ENCODE measurements at places on chromosomes 12 and 14. TPM values are rescaled to one million over a fixed set of nuclear protein-coding genes. Genes with fewer than 3 reads are reported as not detected.

- DNase-seq: no peak
Measured at GRCh38 chr12:32477714-32478113, 78.4 kb downstream of the FGD4 start.

GRCh38 chr12:28872654-28873268 is 276.3 kb upstream of the FAR2 start:
- no peak for DNase-seq

GRCh38 chr14:69428289-69428998 is 30.0 kb downstream of the SLC39A9 start:
- no peak for DNase-seq

- no peak for DNase-seq
Measured at GRCh38 chr14:33916663-33917565, 34.0 kb downstream of the EGLN3 start.

INHBC gene
- total RNA-seq: not detected

ARHGAP9 gene
- total RNA-seq: 28.7 TPM

CCDC60 gene
- total RNA-seq: not detected

PACS2 gene
- total RNA-seq: 64.8 TPM

AGAP2 gene
- 1.5 TPM for total RNA-seq

GRCh38 chr12:131620520-131620919 is 90.4 kb upstream of the SFSWAP start:
- no peak for DNase-seq

- DNase-seq: no peak
Measured at GRCh38 chr12:54053003-54053750, 458 bp upstream of the HOXC4 start.

DNA sequence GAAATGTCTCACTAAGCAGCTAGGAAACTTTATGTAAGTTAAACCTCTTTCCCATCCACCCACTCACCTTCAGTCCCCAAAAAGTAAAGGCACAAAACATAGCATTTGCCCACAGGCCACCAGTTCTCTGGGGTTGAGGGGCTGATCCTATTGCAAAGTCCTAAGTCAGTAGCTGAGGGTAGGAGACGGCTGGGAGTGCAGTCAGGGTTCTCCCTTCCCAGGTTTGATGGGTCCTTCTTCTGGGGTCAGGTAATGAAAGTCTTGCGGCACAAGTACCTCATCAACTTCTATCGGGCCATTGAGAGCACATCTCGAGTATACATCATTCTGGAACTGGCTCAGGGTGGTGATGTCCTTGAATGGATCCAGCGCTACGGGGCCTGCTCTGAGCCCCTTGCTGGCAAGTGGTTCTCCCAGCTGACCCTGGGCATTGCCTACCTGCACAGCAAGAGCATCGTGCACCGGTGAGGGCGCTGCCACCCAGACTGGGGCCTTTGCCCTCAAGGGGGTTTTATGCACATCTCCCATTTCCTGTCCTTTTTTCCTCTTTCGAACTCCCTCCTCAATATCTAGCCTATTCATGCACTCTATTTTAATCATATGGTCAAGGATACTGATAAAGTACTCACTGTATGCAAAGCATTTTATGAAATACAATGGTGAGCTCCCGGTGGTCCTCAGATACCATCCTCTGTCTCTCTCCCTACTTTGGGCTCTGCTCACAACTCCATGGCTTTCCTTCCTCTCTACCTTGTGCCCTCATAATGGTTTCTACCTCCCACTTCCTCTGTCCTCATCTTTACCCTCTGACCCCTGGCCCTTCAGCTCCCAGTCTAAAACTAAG is 986 bp downstream of the TSSK4 start:
- DNase-seq: no peak

- DNase-seq: no peak
Measured at GRCh38 chr12:87679251-87679650, 349.9 kb downstream of the C12orf50 start.

DNA sequence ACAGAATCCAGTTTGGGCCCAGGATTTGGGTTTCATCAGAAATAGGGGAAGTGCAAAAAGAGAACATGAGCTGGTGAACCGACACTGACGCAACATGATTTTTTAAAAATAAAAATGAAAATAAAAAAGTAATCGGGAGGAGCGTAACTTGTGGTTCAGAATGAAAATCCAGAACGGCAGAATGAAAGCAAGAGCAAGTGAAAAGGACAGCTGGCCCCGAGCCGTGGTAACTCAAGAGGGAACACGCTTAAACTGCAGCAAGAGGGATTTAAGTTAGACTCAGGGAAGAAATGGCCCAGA is 1.6 kb downstream of the SLC6A12 start:
- DNase-seq: no peak

KRT2 gene
- total RNA-seq: 2.0 TPM

DNA sequence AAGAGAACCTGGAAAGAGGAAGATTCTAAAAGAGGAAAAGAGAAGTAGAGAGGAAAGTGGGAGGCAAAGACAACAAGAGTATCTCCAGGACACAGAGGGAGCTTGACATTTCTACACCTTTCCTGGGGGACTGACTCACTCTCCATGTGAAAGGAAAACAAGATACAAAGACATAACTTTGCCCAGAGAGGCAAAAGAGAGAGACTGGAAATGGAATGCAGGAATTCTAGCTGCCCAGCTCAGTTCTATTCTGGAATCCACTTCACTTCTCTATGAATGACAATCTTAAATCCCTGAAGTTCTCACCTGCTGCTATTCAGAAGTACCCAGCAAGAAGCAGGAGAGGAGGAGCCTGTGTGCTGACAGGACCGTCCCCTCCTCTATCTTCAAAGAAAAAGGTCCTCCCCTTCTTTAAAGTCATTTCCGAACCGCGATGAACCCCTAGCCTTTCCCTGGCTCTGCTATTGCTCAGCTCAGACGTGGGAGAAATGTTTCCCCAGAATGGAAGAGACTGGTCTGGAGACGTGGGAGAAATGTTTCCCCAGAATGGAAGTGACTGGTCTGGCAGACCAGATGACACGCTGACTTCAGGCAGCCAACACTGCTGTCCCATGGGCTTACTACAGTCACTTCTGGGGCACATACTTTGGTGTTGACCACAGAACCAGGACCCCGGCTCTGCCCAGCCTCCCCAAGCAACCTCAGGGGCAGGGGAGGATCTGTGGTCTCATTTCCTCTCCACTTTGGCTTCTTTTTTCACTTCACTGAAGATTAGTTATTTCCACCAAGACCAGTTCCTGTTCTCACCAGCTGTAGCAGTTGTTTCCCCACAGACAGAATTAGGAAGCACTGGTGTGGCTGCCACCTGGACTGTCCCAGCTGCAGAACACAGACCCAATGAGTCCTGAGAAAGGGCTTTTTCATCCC is 8.3 kb downstream of the FMNL3 start:
- DNase-seq: no peak

DNA sequence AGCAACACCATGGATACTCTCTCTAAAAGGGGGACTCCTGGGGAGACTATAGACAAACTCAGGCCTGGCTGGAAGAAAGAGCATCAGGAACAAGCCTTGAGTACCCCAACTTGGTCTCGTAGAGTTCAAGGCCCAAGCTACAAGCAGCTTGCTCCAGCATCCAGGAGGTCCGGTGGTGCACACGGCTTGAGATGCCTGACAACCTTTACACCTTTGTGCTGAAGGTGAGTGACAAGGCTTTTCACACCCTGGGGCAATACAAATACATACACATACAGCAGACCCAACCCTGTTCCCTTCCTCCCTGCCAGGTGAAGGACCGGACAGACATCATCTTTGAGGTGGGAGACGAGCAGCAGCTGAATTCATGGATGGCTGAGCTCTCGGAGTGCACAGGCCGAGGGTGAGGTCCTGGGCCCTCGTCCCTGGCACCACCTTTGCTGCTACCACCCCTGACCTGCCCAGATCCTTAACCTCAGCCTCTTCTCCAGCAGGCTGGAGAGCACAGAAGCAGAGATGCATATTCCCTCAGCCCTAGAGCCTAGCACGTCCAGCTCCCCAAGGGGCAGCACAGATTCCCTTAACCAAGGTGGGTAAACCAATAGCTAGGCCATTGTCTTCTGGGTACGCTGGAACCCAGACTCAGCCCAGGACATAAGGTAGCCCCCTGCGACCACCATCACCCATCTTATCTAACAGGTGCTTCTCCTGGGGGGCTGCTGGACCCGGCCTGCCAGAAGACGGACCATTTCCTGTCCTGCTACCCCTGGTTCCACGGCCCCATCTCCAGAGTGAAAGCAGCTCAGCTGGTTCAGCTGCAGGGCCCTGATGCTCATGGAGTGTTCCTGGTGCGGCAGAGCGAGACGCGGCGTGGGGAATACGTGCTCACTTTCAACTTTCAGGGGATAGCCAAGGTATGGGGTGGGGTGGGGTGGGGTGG is 41.2 kb downstream of the SH2B3 start:
- peak; percentile 74 for DNase-seq
